Stimulated activated CD8-positive, alpha-beta memory T cell treated with anti-CD3 and anti-CD28 coated beads, Interleukin-4, amount 100 ng/mL, for 1 hour (primary cell): ENCODE measurements at places on chromosomes 1 and 21.

DNA sequence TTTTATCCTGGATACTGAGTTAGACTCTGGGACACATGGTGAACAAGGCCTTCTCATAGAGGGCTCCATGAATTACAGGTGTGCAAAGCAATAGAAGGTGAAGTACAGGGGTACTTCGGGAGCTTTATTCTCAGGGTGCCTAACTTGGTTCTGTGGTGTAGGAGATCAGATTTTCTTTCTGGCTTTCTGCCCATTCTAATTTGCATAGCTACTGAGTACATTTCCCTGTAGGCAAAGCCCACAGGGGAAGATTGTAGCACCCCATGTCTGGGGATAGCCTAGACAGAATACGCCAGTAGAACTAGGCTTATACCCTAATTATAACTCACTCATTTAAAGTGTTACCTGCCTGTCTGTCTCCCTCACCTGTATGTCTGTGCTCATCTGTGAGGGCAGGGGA, 49.7 kb downstream of the PGM1 start:
- DNase-seq = no peak

DNA sequence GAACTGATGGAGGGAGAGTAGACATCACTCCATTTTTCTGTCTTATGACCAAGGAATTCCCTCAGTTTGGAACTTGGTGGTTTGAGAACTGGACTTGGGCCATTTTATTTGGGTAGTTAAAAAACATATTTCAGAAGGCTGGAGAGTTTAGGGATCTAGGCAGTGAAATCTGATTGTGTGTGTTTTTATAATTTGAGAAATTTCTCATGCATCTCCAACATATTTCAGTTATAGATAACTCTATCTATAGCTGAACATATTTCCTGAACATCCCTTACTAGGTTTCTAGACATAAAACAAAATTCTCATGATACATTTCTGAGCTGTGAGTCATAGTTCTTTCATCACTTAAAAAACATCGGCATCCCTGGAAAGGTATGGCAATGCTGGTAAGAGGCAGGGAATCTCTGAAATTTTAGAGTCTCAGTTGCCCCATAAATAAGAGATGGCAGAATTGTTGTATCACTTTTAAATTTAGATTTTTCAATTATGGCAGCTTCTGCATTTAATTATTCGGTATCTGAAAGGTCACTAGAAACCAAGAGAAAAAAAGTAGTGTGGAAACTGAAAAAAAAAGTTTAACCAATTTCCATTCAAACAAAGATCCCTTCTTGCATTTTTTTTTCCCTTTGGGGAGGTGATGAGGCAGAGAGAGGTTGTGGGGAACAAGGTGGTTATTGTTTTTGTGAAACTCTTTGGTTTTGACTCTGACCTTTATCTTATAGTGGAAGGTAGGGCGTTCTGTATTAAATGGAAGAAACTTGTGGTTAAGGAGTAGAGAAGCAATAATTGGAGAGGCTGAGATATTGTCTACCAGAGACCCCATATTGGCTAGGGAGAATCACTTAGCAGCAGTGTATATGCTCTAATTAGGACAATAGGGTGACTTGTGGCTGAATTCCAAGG, 102.9 kb downstream of the FASLG start:
- DNase-seq = no peak

DNA sequence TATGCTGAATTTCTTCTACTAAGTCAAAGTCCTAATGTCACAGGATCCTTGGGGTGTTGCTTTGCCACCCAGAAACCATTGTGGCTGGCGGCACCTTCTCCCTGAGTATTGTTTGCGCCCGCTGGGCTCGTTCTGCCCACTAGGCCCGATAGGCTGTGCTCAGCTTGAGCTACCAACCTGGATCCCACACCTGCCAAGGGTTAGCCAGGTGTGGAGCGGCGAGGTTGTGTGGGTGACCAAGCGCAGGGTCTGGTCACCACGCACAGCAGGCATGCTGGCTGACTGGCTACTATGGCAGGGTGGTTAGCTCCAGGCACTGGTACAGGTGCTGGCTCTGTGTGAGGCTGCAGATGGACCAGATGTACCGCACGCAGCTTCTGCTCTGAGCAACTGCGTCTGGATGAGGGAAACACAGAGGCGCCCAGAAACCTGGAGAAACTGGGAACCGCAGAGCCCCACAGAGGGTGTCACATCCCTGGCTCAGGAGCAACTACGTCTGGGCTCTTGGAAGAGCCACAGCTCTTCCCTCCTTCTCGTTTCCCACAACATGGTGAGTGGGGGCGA, 50.3 kb upstream of the SCYL3 start:
- DNase-seq = no peak

GRCh38 chr1:156390469-156391365, 21.7 kb downstream of the RHBG start:
- DNase-seq = no peak

DNA sequence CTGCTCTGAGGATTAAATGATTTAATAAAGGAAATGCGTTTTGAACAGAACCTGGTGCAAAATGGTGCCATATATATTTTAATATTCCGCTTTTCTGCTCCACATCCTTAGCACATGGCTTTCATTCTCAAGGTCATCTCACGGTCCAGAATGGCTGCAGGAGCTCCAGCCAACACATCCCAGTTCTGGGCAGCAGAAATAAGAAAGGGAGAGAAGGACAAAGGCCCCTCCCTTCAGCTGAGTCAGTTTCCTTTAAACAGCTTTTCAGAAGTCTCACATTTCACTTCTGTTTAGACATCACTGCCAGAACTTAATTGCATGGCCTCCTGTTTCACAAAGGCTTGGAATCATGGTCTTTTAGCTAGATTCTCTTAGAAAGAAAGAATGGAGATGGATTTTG, 75.2 kb upstream of the LRRN2 start:
- no peak for DNase-seq

DNA sequence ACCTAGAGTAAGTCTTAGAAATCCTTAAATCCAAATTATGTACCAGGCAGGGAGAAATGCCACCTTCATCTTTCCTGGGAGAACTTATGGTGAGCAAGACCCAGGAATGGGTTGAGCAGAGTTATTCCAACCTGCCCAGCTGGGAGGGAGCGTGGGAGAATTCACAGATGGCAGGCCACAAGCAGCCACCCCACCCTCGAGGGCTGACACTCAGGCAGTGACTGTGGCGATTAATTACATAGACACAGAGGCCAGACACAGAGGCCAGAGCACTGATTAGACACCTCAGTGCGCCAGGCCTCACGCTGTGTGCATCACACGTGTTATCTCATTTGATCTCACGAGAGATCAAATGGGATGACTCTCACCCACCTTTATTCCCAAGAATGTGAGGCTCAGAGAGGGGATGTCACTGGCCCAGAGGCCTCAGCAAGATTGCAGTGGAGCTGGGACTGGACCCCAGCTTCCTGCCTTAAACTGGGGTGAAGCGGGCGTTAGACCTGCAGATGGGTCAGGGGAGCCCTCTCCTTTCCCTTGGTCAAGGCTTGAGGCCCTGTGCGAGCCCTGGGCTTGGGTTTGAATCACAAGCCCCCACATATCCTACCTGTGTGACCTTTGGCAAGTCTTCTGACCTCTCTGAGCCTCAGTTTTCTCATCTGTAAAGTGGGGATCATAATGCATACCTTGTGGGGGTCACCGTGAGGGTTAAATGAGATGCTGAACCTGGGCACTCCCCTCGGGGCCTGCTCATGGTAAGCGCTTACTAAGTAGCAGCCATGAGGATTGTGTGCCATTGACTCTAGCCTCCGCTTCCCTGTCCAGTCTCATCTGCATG, 28.8 kb upstream of the PADI4 start:
- DNase-seq = no peak

GRCh38 chr1:208008534-208008933, 97.6 kb upstream of the CD34 start:
- DNase-seq = no peak

DNA sequence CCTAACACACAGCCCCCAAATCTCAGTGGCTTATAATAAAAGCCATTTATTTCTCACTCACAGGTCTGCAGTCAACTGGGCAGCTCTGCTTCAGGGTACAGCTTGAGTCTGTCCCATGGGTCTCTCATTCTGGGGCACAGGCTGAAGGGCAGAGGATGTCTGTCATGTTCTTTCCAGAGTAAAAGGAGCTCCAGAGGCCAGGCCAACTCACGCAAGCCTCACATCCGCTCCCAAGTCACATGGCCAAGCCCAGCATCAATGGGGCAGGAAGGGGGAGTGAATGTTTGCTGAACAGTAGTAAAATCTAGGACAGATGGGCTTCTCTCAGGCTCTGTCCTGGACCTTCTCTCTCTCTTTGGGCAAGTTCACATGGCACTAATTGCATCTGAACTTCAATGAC, 7.1 kb upstream of the SSBP3 start:
- DNase-seq = no peak

DNA sequence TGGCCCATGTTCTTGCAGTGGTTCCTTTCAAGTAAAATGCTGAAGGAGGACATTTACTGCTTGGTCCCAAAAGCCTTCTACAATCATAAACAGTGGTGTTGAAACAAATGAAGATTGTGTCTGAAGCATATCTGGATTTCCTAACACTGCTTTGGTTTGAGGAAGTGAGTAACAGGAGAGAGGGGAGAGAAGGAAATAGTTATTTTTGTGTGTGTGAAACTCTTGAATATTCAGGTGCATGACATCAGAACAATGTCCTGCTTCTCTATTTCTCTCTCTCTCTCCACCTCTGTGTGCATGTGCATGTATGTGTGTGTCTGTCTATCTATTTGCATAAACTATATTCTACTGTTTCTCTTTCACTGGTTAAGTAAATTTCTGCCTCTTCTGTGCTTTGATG, 61.4 kb upstream of the TNFSF18 start:
- DNase-seq = no peak

DNA sequence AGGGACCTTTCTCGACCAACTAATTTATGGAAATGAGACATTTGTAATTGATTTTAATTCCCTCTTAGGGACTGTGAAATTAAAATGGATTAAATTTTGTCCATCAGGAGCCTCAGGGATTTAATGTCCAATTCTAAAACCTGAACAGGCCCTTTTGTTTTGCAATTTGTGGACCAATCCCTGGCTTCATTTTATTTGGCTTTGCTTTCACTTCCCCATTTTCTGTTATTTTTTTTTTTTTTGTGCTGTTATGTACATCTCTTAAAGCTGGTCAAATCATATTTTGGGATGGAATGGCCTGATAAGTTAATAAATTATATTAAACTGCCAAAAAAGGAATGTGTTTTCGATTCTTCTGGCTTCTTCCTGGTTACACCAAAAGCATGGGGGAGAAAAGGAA, 28.9 kb downstream of the ZSCAN20 start:
- no peak for DNase-seq

DNA sequence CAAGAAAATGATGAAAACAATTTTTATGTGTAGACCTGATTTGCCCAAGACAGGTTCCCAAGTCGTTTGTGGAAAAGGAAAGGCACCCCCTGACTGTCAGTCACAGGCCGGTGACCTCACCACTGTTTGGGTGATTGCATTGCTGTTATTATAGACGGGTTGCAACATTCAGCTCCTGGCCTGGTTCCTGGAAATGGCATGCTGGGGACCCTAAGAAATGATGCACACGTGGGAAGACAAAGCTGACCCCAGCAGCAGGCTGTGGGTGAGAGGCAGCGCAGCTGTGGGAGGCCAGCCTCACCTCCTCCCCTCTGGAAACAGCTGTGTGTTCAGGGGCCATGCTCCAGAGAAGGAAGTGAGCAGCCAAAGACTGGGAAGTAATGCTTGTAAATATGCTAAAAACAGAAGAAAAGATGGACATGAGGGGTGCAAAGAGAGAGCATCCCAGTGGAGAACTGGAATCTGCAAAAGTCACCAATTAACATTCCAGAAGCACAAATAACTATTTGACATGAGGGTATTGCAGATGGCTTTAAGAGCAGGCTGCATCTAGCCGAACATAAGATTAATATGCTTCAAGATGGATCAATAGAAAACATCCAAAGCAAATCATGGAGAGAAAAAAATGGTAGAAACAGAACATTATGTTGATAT, 23.4 kb upstream of the ABCG1 start:
- no peak for DNase-seq

DNA sequence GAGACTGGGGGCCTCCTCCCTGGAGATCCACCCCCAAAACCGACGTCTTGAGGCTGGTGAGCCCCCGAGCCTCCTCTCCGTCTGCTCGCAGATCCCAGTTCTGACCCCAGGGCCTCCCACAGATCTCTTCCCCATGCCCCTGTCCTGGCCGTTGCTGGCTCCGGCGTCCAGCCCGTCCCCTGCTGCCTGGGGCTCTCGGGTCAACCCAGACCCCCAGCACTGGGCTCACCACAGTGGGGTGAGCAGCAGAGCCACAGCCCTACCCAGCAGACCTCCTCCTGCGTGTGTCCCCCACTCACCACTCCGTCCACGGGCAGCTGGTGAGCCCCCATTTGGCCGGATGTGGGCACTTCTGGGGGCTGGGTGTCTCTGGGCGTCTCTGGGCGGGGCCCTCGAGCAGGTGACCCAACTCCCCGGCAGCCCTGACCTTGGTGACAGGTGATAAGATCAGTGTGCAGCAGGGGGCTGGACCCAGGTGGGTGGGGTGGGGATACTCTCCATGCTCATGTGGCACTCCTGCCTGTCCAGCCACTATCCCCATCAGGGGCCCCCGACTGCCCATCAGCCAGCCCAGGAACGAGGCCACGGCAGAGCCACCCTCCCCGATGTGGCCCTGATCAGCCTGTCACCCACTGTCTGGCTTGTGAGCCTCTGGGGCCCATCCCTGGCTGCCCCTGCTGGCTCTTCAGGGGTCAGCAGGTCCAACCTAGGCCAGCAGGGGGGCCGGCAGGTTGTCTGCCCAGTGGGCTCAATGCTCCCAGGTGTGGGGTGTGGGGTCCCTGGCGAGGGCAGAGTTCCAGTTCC, 709 bp downstream of the TNFRSF14 start:
- DNase-seq = no peak

- no peak for DNase-seq
Observed at GRCh38 chr1:156281281-156281680, 1.3 kb downstream of the SMG5 start.

GRCh38 chr1:75615613-75616435, 4.9 kb upstream of the SLC44A5 start:
- DNase-seq = no peak

- no peak for DNase-seq
Observed at GRCh38 chr1:168829876-168830275, 100.9 kb upstream of the DPT start.

GRCh38 chr1:244197851-244198375, 146.8 kb downstream of the ZBTB18 start:
- no peak for DNase-seq

GRCh38 chr1:41740058-41740457, 178.7 kb downstream of the HIVEP3 start:
- DNase-seq = no peak

DNA sequence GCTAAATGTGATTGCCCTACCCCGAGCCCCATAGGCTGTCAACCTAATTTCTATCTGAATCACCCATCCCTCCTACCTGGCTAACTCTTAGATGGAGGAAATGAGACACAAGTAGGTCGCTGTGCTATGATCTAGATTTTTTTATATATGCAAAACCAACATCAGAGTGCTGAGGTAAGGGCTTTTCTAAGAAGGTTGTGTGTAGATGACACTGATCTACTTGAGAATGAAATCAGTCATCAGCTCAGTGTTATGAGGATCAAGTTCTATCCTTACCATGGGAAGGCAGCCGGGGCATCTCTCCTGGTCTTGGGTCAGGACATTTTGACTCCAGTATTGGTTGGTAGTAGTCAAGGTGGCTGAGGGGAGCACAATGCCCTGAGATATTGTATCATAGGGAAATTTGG, 23.6 kb downstream of the SLAMF1 start:
- DNase-seq = no peak

GRCh38 chr21:42398436-42399028, 2.7 kb upstream of the TMPRSS3 start:
- DNase-seq = no peak
